ENCODE measurements at places on chromosomes 5 and 9.

GRCh38 chr9:135976531-135976930 lies 15.4 kb upstream of the UBAC1 start:
- DNase-seq = no peak

- no peak for DNase-seq
Measured at GRCh38 chr9:22622815-22623214, 176.2 kb downstream of the DMRTA1 start.

DNA sequence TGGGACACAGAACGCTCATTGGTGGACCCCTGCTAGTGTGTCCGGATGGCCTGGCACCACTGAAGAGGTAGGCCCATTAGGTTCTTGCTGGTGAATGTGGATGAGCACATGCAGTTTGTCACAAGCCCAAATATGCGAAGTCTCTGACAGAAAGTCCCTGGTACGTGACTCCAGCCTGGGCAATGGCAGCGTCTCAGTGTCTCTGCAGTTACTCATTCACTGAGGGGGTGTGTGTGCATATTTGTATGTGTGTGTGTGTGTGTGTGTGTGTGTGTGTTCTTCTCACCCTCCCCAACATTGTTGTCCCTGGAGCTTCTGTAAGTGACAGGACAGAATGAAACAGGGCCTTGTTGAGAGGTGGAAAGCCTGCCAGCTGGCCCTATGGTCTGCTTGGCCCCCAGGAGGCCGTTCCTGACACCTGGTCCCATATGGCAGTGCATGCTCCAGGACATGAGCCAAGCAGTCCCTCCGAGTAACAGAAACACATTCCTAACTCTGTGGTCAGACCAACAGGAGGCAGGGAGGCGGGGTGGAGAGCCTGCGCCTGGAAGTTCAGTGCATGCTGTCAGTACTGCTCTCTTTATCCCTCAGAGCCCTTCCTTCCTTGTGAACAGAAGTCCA lies 169.9 kb downstream of the SLC28A3 start:
- DNase-seq = peak; percentile 91

DNA sequence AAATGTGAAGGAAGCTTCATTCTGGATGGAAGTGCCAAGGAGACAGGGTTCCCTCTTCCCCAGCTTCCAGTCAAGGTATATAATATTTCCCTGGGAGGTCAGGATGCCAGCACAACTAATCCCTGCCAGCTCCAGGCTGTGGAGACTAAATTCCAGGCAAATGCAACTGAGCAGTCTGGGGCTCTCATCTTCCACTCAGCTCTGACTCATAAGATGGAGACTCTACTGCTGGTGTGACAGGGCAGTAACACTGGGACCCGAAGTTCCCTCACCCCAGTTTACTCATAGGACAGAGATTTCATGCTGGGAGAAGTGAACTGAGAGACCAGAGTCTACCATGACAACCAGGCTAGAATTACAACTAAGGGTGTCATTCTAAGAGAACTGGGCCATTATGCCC lies 235.4 kb downstream of the FSTL4 start:
- DNase-seq = peak; percentile 40

GRCh38 chr5:142235050-142235797 lies 89.6 kb downstream of the SPRY4 start:
- DNase-seq = no peak

GRCh38 chr5:122999947-123000563 lies 36.5 kb downstream of the PPIC start:
- DNase-seq = no peak

- DNase-seq = no peak
Measured at GRCh38 chr5:65185468-65185867, 296.3 kb downstream of the ADAMTS6 start.

- DNase-seq = no peak
Measured at GRCh38 chr9:117412841-117413240, 2.0 kb downstream of the ASTN2 start.

GRCh38 chr9:35490910-35491465 lies 1.1 kb downstream of the RUSC2 start:
- no peak for DNase-seq

- no peak for DNase-seq
Measured at GRCh38 chr5:33180900-33181299, 259.9 kb upstream of the TARS1 start.

- DNase-seq = no peak
Measured at GRCh38 chr9:96391021-96391765, 7.7 kb upstream of the SLC35D2 start.

DNA sequence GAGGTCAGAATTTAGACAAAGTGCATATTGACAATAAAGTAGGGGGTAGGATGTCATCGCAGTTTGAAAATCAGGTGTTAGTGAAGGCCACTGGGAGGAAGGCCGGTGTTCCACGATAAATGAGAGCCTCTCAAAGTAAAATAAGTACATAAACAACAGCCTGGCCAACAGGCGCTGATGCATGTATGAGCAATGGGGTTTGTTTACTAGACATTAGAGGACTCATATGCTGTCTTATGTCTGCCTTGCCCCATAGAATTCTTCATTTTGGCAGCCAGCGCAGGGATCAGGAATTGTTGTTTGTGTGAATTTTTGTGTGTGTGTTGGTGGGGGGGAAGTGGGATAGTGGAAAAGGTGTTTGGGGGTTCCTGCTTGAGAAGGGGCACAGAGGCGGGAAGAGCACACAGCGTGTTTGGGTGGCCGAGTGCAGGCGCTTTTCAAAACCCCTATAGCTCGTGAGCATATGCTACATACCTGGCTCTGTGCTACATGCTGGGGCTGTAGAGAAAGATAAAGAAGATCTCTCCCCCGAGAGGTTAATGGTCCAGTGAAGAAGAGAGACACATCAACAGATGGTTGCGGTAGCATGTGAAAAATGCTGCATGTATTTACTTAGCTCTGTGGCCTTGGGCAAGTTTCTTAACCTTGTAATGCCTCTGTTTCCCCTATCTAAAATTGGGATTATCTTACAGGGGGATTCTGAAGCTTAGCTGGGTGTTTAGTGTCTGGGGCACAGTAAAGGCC lies 11.5 kb downstream of the SNX30 start:
- DNase-seq = no peak

DNA sequence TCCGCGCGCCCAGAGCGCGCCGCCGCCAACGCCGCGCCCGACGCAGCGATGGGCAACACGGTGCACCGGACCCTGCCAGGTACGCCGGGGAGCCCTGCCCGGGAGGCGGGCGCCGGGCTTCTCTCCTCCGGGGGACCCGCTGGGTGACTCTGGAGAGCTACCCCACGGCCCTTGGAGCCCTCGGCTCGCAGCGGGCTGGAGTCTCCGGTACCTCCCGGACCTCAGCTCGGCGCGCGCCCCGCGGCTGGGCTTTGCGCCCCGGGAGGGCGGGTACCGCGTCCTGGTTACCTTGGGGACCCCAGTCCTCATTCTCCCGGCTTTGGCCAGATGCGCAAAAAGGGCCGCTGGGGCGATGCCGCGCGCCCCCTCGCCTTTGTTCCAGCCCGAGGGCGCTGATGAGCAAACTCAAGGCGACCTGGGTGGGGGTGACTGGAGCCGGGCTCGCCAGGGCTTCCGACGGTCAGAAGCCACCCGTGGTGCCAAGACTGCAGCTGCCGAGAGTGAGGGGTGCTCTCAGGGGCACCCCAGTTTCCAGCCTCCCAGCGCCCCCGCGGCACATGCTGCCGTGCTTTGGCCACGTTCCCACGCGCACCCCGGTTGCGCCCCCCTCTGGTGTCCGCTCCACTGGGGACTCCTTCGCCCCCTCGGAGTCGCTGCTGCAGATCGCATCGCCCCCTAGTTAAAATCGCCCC lies 442 bp downstream of the NEURL1B start:
- no peak for DNase-seq

- no peak for DNase-seq
Measured at GRCh38 chr5:51181208-51181894, 201.9 kb upstream of the ISL1 start.

DNA sequence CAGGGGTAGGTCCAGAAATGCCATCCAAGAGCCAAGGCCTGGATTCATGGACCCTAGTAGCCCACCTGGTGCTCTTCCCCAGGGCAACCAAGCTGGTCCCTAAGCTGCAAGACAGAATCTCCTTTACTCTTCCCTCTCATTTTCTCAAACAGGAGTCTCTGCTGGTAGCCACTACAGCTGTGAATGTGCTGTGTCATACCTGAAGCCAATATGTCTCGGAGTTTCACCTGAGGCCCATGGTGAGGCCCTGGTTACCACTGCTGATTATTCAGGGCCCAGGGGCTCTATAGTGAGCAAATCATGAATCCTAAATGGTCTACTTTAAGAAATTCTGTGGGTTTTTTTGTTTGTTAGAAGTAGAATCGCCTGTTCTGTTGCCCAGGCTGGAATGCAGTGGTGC lies 15.9 kb downstream of the CDK7 start:
- DNase-seq = no peak

DNA sequence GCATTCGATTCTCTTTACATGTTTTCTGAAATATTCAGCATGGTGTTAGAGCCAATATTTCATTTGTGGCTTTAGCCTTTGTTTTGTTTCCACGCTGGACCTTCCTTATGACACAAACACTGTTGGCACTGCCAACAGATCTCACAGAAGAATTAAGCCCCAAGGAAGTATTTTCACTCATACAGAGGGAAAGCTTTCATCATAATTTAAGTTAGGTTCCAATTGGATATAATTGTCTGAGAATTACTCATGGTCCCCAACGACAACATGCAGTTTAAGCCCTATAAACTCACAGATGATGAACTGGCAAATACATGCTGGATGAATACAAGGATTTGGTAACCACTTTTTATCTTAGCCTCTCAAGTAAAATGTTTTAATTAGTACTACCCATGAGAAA lies 259.5 kb downstream of the EBF1 start:
- DNase-seq = no peak

- no peak for DNase-seq
Measured at GRCh38 chr5:138700581-138701362, 52.5 kb upstream of the CTNNA1 start.

DNA sequence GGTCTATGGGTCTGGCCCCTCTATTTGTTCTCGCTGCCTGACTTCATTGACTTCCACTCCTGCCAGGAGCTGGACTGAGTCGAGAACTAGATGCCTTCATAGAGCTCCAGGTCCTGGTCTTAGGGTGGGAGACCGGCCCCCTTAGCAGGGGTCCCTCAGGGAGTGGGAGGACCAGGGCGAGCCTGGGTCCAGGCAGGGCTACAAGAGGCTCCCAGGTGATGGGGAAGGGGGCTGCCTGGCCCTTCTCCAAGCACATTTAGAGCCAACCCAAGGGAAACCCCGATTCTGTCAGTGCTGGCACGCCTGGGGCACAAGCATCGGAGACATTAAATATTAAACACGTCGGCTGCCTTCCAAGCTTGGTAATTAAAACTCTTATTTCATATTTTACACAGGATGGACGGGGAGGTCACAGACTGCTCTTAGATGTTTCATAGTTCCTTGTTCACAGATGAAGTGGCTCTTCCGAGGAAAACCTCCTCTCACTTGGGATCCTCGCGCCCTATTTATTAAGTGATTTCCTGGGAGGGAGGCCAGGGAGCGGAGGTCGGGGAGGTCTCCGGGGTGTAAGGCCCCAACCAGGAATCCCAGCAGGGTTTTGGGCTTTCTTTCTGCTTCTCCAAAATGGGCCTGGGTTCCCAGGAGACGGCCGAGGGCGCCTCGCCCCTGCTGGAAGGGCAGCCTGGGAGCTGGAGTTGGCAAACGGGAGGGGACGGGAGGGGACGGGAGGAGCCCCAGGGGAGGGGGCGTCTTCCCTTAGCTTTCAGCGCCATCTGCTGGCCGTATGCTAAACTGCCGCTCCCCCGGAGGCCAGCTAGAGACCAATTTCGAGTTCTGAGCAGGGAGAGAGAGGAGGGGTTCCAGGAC lies 23.4 kb upstream of the ZBTB43 start:
- peak; percentile 94 for DNase-seq

DNA sequence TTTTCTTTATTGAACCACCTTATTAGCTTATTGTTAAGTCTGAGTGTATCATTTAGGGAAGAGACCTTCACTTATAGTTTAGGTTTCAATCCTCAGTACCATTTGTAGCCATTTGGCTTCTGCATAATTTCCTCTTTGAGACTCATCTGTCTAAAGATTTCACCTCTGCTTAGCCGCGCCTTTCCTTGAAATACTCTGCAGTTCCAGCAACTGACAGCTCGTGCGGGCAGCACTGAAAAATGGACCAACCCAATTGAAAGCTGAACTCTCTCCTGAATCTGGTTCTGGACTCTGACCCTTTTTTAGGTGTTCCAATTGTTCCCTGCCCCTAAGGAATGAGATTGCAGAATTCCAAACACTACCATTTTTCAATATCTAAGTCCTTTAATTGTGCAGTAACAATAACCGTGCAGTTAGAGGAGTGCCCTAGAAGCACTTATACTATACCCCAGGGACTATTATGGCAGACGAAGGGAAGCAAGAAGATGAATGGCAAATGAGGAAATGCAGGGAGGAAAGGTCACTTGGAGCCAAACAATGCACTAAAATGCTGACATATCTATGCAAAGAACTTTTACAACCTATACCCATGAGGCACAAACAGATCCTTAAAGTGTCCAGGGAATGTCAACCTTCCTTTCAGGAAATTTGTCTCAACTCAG lies 50.1 kb upstream of the PDE4D start:
- no peak for DNase-seq

GRCh38 chr5:61020415-61020814 lies 75.4 kb downstream of the NDUFAF2 start:
- DNase-seq = no peak

GRCh38 chr5:150783422-150783928 lies 4.9 kb downstream of the SMIM3 start:
- DNase-seq = no peak

GRCh38 chr5:6597557-6597956 lies 35.3 kb downstream of the NSUN2 start:
- no peak for DNase-seq

DNA sequence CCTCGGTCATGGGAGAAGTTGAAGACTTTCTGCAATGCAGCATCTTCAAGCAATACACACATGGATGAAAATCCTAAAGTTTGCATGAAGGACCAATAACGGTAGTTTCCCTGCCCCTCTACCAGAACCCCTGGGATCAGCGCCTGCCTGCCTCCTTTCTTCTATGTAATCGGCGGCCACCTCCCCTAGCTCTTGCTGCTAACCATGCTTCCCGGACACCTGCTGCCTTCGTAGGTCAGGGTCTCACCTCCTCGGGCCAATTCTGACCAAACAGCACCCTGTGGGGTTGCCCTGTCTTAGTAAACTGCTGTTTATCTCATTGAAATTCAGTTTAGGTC lies 388 bp upstream of the MED10 start:
- peak; percentile 76 for DNase-seq

DNA sequence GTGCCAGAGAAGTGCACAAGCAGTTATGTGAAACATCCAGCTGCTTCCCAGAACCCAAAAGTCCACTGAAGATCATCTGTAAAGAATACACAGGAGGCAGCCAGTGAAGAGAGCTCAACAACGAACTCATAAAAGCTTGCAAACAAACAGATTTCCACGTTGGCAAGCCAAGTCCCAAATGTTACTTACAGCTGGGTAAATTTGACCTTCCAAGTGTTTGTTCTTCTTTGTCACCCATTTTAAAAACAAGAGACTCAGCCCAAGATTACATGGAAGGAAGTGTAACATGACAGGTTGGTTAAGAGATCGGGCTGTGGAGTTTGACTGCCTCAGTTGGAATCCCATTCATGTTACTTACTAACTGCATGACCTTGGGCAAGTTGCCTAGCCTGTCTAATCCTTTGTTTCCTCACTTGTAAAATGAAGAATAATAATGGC lies 174.9 kb upstream of the PAPPA start:
- no peak for DNase-seq
